ENCODE measurements at places on chromosomes 12 and 14. TPM values are rescaled to one million over a fixed set of nuclear protein-coding genes. Genes with fewer than 3 reads are reported as not detected.

Gene CLEC4C
- total RNA-seq = not detected

Gene COX8C
- total RNA-seq = not detected

Gene OR6C2
- total RNA-seq = not detected

Gene TRPV4
- total RNA-seq = 2.1 TPM

Gene RTL1
- not detected for total RNA-seq

Gene PRORP
- 44.8 TPM for total RNA-seq

Gene SLC6A15
- 38.1 TPM for total RNA-seq

Gene LMNTD1
- not detected for total RNA-seq

Gene SYNE3
- total RNA-seq = not detected

Gene KRT77
- not detected for total RNA-seq

Gene HVCN1
- 5.8 TPM for total RNA-seq

Gene RPAP3
- total RNA-seq = 49.6 TPM

Gene PTPRQ
- total RNA-seq = not detected

Gene RAD52
- 14.3 TPM for total RNA-seq

Gene KRT79
- not detected for total RNA-seq

Gene TSHR
- not detected for total RNA-seq

Gene OVCH1
- total RNA-seq = 0.07 TPM

Gene RNASE7
- total RNA-seq = not detected

Gene FAM186B
- total RNA-seq = 0.21 TPM

Gene PPP1R1A
- 13.1 TPM for total RNA-seq

Gene KRT3
- not detected for total RNA-seq

Gene CSRP2
- total RNA-seq = 228 TPM

Gene C12orf60
- total RNA-seq = 1.2 TPM

Gene C12orf75
- total RNA-seq = 37.6 TPM

Gene GPRC5A
- total RNA-seq = 1.0 TPM

Gene SUPT16H
- 209 TPM for total RNA-seq

Gene CMA1
- total RNA-seq = not detected

Gene TMEM63C
- total RNA-seq = 7.0 TPM

Gene KRT83
- not detected for total RNA-seq

Gene OR4E2
- total RNA-seq = not detected

Gene CLECL1
- not detected for total RNA-seq

Gene PPP4R3A
- 116 TPM for total RNA-seq

Gene SPX
- total RNA-seq = 0.29 TPM

Gene LUM
- not detected for total RNA-seq

Gene SAMD15
- total RNA-seq = 0.99 TPM

Gene GOLT1B
- 38.3 TPM for total RNA-seq

Gene GPR132
- total RNA-seq = not detected

Gene NKX2-1
- not detected for total RNA-seq

Gene RBP5
- total RNA-seq = 1.9 TPM

Gene DGLUCY
- total RNA-seq = 31.8 TPM

Gene GDF3
- total RNA-seq = 16.8 TPM

Gene LTBP2
- total RNA-seq = 0.59 TPM

Gene SERPINA9
- not detected for total RNA-seq

Gene TRIM9
- total RNA-seq = 5.4 TPM

Gene ESPL1
- total RNA-seq = 52.7 TPM

Gene CNTN1
- 21.0 TPM for total RNA-seq

Gene TAS2R10
- not detected for total RNA-seq

Gene USP44
- total RNA-seq = 197 TPM

Gene SERPINA4
- not detected for total RNA-seq

Gene BCL11B
- total RNA-seq = 5.9 TPM

Gene PRH1
- 4.3 TPM for total RNA-seq

Gene ESRRB
- 0.48 TPM for total RNA-seq

Gene CCDC60
- 0.78 TPM for total RNA-seq

Gene SMCO2
- total RNA-seq = 0.80 TPM

Gene PPHLN1
- 71.6 TPM for total RNA-seq

Measured in H1 (cell line).